Heart left ventricle (tissue), 16 donors: ENCODE measurements at places on chromosomes 5 and 9. TPM values are rescaled to one million over a fixed set of nuclear protein-coding genes. Genes with fewer than 3 reads are reported as not detected.

Gene ADAMTS19
- total RNA-seq = 0.43 TPM

Gene FBN2
- total RNA-seq = 24.2 TPM

Gene NR6A1
- 1.6 TPM for total RNA-seq

Gene RNF14
- total RNA-seq = 131 TPM

Gene GPRIN1
- 0.34 TPM for total RNA-seq

Gene EGFLAM
- 19.4 TPM for total RNA-seq

Gene SPINK4
- total RNA-seq = not detected

Gene OTP
- total RNA-seq = not detected

Gene SMIM33
- not detected for total RNA-seq

Gene C9orf153
- not detected for total RNA-seq

Gene MED10
- total RNA-seq = 22.0 TPM

Gene HAPLN1
- 0.38 TPM for total RNA-seq

Gene NTNG2
- total RNA-seq = 3.6 TPM

Gene WNT8A
- total RNA-seq = not detected

Gene EPB41L4B
- 8.9 TPM for total RNA-seq

Gene SLC34A1
- not detected for total RNA-seq

Gene RALGPS1
- total RNA-seq = 12.5 TPM

Gene PCA3
- not detected for total RNA-seq

Gene PCDHA1
- total RNA-seq = not detected

Gene TLX3
- total RNA-seq = not detected
